ENCODE measurements at places on chromosomes 4 and X. TPM values are rescaled to one million over a fixed set of nuclear protein-coding genes. Genes with fewer than 3 reads are reported as not detected.

LRIT3 gene
- total RNA-seq, result under 0.01 TPM

FGF13 gene
- 4.6 TPM for total RNA-seq

RNF175 gene
- total RNA-seq, result 0.26 TPM

TRIM60 gene
- not detected for total RNA-seq

ADAMTS3 gene
- total RNA-seq, result 2.1 TPM

TMSB15A gene
- total RNA-seq, result 3.6 TPM

ARHGAP36 gene
- total RNA-seq, result not detected

GAGE1 gene
- total RNA-seq, result not detected

NRK gene
- 0.77 TPM for total RNA-seq

MAGEB18 gene
- not detected for total RNA-seq

ZBTB33 gene
- 9.7 TPM for total RNA-seq

- DNase-seq, result no peak
Measured at GRCh38 chrX:29196501-29196900, 609.3 kb downstream of the IL1RAPL1 start.

- DNase-seq, result no peak
Measured at GRCh38 chr4:128983771-128984485, 109.4 kb downstream of the SCLT1 start.

DNA sequence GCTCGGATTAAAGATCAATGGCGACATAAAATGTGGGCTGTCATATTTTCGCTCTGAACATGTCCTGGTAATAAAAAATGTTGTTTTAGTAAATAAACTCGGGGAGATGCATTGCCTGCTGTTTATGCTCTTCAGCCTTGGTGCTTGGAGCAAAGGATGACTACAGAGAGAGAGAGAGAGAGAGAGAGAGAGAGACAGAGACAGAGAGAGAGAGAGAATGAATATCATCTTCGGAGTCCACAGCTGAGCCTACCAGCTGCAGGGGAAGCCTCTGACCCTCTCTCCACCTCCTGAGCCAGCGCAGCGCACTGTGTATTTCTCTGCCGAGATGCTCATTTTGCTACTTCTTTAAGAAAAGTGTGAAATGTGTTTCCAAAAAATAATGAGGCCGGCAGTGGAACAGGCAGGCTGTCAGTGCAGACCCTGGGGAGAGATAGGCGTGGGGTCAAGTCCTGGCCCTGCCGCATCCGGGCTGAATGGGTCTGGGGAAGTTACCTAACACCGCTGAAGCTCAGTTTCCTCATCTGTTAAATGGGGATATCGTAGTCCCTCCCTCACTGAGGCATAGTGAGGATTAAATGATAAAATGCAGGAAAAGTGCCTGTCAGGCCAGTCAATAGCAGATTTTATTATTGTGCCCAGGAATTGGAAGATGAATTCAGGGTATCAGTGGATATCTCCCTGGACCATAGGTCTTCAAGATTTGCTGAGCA is 58.5 kb upstream of the LGI2 start:
- no peak for DNase-seq

- peak; percentile 81 for DNase-seq
Measured at GRCh38 chr4:101020956-101021355, 326.4 kb downstream of the PPP3CA start.

DNA sequence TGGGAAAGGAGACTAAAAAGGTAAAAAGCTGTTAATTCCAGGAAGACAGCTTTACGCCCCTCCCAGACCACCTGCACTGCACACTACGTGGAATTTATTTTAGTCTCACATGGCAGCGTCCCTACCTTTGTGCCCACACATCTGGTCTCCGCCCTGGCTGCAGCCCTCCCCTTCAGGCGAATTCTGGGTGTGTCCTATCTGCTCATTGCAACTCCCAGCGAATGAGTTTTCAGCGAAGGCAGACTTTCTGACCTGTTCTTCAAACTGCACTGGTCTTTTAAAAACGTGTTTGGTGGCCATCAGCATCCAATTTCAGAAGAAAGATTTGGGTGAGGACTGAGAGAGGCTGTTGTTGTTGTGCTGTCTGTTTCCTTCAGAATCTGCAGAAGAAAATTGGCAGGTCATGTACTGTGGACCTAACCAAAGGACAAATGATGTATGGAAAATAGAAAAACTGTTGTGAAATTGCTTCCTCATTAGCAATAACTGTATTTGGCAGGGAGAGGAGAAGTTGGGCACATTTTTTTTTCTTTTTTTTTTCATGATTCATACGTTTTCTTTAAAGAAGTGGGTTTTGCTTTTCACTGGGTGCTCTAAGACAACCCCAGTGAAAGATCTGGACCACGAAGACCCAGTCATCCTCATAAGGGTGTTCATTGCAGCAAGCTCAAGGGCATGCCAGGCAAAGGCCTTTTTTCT is 4.2 kb downstream of the TLR8 start:
- DNase-seq, result no peak

DNA sequence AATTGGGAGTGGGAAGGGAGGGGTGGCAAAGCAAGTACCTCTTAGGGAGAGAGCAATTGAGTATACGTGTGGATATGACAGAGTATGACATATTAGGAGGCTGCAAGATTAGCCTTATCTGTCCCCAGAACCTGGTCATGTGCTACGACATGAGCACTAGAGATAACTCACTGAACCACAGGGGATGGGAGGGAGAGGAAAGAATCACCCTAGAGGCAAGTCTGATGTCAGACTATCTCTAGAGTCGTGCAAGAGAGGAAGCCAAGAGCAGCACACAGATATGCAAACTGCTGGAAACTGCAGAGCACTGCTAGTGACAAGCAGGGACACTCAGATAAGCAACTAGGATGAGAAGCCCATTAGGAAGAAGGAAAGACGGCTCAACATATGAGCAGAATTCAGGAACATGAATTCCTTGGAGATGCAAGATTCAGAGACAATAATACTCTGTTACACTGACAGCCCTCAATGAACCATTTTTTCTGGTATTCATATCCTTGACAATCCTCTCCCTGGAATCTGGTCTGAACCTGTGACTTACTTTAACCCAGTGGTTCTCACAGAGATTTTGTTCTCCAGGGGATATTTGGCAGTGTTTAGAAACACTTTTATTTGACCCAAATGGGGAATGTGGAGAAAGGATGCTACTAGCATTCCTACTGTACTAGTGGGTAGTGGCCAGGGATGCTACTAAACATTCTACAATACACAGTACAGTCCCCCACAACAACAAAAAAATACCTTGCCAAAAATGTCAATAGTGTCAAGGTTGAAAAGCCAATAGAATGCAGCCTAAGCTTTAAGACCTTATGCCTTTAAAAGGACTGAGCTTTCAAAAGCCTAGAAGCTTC is 84.0 kb upstream of the BMP2K start:
- DNase-seq, result no peak

- peak; percentile 68 for DNase-seq
Measured at GRCh38 chrX:16589211-16589610, 60.7 kb upstream of the S100G start.

DNA sequence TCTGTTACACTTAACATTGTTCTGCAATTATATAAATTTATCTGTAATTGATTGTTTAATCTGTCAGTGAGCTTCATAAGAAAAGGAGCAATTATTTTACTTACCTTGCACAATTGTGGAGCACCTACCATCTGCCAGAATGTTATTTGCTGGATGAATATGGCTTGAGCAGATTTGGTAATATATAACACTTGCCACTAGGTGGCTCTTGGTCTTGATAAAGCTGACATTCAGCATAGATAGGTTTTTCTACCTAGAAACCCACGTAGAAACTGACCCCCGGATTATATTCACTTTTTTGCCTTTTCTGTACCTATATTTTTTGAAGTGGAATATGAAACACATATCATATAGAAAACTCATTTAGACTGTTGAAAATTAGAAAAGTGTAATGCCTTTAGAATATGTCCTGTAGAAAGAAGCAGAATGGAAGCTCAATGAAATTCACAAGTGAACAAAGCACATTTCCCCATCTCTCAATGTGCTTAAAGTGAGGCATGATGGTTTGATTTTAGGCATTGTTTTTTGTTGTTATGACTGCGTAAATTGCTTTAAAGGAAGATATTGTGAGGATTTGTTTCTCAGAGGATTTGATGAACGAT is 9.5 kb downstream of the RBPJ start:
- peak; percentile 73 for DNase-seq

DNA sequence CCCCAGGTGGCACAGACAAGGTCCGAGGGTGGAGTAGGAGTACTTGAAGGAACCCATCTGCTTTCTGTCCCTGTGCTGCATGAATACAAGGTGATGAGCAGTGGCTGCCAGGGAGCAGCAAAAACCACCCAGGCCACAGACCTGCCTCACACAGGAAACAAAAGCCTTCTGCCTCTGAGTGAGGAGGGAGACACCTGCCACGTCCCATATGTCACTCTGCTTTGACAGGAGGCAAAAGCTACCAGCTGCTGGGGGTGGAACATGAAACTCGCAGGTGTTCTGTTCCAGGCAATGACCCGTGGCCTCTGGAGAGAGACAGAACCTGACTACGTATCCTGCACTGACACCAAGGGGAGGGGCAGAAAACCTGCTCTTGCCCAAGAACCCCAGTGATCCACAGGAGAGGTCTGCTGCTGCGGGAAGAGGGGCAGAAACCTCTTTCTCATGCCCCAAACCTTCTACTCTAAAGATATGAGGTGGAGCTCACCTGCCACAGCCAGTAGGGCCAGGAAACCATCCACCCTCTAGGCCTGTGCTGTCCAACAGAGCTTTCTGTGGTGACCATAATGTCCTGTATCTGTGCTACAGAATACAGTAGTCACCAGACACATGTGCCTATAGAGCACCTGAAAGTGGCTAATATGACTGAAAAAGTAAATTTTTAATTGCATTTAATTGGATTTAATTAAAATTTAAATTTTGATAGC is 172.9 kb downstream of the PRDM5 start:
- DNase-seq, result no peak

GRCh38 chr4:70754990-70755688 is 33.4 kb downstream of the RUFY3 start:
- DNase-seq, result no peak

DNA sequence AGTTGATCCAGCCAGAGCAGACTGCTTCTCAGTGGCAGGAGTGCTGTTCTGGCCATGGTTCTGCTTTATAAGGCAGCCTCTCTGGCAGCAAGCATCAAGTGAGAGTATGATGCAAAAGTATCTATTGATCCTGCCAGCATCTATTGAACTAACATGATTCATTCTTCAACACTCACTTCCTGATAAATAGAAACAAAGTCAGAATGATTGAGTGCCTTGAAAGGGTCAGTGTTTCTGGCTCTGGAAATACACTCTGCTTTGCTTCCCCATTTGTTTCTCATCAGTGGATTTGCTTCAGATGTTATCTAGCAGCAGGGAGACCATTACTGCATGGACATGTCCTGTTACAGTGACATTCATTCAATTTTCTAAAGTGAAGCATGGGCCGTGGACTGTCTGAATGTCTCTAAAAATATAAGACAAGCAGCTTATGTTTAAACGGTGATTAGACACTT is 66.2 kb upstream of the FRAS1 start:
- DNase-seq, result no peak

- peak; percentile 98 for DNase-seq
Measured at GRCh38 chr4:47525154-47525819, 40.2 kb downstream of the ATP10D start.

DNA sequence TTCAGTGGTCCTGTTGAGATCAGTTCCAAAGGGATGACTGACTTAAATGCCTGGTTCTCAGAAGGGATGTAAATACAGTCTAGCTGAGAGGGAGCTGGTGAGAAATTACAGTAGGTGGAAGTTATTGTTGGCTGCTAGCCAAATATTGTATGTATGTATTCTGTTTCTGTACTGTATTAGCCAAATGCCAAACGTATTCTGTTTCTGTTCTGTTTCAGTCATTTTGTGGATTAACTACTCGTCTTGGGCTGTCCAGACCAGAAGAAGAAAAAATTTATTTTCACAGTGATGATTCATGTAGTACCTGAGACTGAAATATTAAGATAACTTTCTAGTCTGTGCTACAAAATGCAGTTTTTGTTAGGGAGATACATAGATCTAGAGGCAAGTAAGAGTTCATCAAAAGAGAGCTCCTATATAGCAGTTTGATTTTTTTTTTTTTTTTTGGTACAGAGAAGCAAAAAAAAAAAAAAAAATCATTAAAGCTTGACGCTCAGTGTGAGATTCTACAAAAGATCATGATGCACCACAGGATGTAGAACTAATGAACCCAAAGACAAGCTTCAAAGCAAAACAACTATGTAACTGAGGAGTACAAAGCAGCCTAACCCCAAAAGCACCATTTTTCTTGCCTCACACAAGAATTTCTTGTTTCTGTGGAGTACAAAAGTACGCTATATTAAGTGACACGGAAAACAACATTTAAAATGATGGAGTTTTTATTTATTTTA is 54.8 kb downstream of the CASP6 start:
- no peak for DNase-seq

GRCh38 chrX:151085207-151085606 is 91.2 kb upstream of the GPR50 start:
- no peak for DNase-seq

DNA sequence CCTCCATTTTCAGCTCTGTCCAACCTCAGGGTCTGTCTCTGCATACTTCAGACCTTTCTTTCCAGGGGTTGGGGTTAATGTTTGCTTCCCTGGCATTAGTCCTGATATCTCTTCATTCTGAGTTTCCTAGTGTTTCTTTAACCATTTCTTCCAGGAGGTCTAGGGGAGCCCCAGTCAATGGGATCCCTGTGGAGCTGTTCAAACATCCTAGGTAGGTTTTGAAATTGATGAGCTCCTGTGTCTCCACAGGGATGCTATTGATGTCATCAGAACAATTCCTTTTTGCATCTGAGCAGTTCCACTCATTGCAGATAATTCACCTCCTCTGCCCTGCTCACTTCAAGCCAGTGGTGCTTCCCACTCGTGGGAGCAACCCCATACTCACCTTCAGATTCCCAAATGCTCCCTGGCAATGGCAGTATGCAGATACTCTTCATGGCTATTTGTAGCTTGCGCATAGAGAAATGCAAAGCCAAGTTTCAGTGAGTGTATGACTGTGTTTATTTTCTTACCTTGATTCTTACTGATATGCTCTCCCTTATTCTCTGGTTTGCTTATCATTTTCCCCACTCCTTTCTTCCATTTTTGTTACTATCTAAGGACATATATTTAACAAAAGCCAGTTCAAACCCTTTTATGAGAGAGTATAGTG is 33.7 kb upstream of the LIMCH1 start:
- no peak for DNase-seq

GRCh38 chr4:139154952-139155557 is 22.0 kb downstream of the ELF2 start:
- no peak for DNase-seq

GRCh38 chr4:128686810-128687209 is 122.7 kb upstream of the JADE1 start:
- DNase-seq, result no peak

DNA sequence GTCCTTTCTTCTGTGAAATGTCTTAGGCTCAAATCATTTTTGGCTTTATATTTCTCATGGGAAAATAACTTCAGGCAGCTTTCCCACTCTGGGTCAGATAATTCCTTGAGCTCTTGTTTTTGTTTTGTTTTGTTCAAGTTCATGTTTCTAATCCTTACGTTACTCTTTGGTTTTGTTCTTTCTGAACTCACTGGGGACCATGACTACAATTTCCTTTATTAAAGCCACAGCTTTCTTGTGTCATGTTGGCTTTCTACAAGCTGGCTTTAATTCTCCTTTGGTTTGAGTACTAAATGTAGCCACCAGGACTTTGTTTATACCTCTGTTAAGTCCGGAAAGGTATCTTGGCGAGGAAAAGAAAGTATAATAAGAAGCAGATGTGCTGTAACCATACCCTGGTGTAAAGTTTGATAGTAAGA is 30.8 kb upstream of the ANXA3 start:
- peak; percentile 40 for DNase-seq

GRCh38 chrX:110001740-110002299 is 1.1 kb upstream of the TMEM164 start:
- no peak for DNase-seq

All from fibroblast of lung (primary cell).